Activated naive CD8-positive, alpha-beta T cell treated with anti-CD3 and anti-CD28 coated beads for 36 hours (primary cell): ENCODE measurements at places on chromosomes 7 and 10. TPM values are rescaled to one million over a fixed set of nuclear protein-coding genes. Genes with fewer than 3 reads are reported as not detected.
A peak's percentile ranks its signal among the peaks of the same experiment; 100 is the strongest.

CFAP46 gene
- 1.5 TPM for total RNA-seq

SLC13A1 gene
- total RNA-seq: not detected

DNA sequence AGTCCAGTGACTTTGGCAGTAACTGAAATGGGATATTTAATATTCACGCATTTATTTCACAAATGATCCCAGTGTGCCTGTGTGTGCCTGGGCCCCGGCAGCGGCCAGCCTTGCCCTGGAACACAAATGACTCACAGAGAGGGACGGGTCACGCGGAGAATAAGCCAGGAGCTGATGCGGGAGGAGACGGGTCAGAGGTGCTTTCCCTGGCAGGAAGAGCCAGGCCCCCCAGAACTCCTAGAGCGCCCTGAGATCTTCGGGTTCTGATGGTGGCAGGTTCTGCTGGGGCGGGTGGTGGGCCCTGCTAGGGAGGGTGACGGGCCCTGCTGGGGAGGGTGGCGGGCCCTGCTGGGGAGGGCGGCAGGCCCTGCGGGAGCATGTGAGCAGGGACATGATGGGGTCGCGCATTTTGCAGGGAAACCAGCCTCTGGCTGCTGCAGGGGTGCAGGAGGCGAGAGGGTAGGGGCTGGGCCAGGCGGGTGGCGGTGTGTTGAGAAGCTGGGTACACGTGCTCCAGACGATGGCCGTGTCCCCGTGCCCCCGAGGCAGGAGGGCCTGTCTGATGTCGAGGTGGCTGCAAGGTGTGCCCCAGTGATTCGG lies 84.2 kb upstream of the DIP2C start:
- no peaks in the 10 kb centered on the region for H3K27me3 ChIP-seq
- DNase-seq: no peak
- H3K36me3 ChIP-seq: no peaks in the 10 kb centered on the region
- H3K27ac ChIP-seq: no peak overlapping the region

GRCh38 chr7:2863461-2864066 lies 19.5 kb upstream of the GNA12 start:
- peak overlapping the region; percentile 92 for H3K27ac ChIP-seq
- H3K4me1 ChIP-seq: peaks cover 26% of the 10 kb centered on the region
- peak overlapping the region; percentile 76 for H3K4me3 ChIP-seq
- H3K27me3 ChIP-seq: no peaks in the 10 kb centered on the region

GRCh38 chr10:486206-486605 lies 203.3 kb downstream of the DIP2C start:
- DNase-seq: no peak
- no peak overlapping the region for H3K4me3 ChIP-seq
- no peaks in the 10 kb centered on the region for H3K4me1 ChIP-seq
- no peaks in the 10 kb centered on the region for H3K27me3 ChIP-seq

GRCh38 chr7:151411551-151411950 lies 1.7 kb upstream of the WDR86 start:
- H3K4me3 ChIP-seq: no peak overlapping the region
- H3K27me3 ChIP-seq: peaks cover 37% of the 10 kb centered on the region
- no peak for DNase-seq

DNA sequence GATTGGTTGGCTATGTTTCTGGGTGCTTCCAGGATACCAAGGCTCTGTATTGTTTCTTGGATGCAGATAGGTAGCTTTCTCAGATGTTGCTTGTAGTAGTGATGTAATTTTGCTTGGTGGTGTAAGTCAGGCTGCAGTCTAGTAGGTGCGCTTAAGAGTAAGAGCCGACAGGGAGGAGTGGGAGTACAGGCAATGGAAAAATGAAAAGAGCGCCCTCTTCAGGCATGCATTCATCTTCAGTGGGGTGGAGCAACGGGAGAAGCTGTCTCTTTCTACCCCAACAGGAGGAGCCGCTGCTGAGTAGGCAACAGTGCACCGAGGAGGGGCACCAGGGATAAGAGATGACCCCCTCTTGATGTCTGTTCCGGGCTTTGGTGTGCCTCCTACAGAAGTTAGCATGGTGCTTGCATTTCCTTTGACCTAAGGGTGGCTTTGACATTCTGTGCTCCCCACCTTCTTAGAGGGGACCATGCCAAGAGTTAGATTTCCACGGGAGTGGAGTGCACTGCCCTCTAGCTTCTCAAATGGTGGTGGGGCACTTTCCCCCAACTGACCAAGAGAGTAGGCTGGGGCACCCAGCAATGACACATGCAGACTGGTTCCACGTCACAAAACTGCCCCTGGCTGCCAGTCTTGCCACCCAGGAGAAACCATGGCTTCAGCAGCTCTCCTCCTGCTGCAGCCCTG lies 56.1 kb downstream of the ZNF783 start:
- H3K4me1 ChIP-seq: peaks cover 9% of the 10 kb centered on the region
- H3K27me3 ChIP-seq: peaks cover 19% of the 10 kb centered on the region
- no peak overlapping the region for H3K27ac ChIP-seq
- peak; percentile 12 for DNase-seq
- peaks cover 3% of the 10 kb centered on the region for H3K36me3 ChIP-seq
- H3K4me3 ChIP-seq: no peak overlapping the region

GRCh38 chr10:12907656-12908055 lies 93.9 kb downstream of the CCDC3 start:
- no peaks in the 10 kb centered on the region for H3K36me3 ChIP-seq
- no peak for DNase-seq
- H3K27me3 ChIP-seq: peaks cover 13% of the 10 kb centered on the region
- H3K4me3 ChIP-seq: no peak overlapping the region
- H3K27ac ChIP-seq: no peak overlapping the region
- no peaks in the 10 kb centered on the region for H3K4me1 ChIP-seq

DNA sequence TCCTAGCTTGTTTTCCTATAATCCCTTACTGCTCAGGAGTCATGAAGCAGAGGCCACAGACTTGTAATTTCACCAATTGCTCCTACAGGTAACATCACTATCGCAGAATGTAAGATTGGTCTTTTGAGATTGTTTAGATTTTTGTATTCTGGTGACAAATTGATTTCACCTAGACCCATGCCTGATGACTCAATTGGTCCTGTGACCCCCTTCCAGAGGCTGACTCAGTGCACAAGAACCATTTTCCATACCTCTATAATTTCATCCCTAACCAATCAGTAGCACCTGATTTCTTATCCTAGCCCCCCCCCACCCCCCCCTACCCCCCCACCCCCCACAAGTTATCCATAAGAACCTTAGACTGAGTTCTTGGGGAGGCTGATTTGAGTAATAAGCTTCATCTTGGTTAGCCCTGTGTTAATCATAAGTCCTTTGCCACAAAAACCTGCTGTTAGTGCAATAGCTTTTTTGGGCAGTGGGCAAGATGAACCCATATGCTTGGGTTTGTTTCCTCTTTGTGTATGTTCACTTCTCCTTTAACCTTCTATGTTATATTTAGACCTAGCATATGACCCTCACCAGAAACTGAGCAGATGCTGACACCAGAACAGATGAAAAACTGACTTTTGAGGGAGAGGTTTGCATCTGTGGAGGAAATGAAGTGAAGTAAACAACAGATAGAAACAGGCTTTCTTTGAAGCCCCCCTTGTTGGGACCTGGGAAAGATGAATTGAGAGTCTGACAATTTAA lies 187.1 kb downstream of the KIF20B start:
- peaks cover 16% of the 10 kb centered on the region for H3K27me3 ChIP-seq
- H3K4me1 ChIP-seq: no peaks in the 10 kb centered on the region
- H3K4me3 ChIP-seq: no peak overlapping the region
- no peak overlapping the region for H3K27ac ChIP-seq
- DNase-seq: no peak
- H3K36me3 ChIP-seq: no peaks in the 10 kb centered on the region

- no peaks in the 10 kb centered on the region for H3K27me3 ChIP-seq
- H3K36me3 ChIP-seq: no peaks in the 10 kb centered on the region
- DNase-seq: peak; percentile 80
- no peak overlapping the region for H3K4me3 ChIP-seq
Observed at GRCh38 chr10:62637249-62638061, 167.1 kb upstream of the ADO start.
